OCI-M1 (cell line): ENCODE measurements at places on chromosomes 16 and 17.

- no peak for DNase-seq
Observed at GRCh38 chr17:45361451-45361850, 44.6 kb upstream of the MAP3K14 start.

DNA sequence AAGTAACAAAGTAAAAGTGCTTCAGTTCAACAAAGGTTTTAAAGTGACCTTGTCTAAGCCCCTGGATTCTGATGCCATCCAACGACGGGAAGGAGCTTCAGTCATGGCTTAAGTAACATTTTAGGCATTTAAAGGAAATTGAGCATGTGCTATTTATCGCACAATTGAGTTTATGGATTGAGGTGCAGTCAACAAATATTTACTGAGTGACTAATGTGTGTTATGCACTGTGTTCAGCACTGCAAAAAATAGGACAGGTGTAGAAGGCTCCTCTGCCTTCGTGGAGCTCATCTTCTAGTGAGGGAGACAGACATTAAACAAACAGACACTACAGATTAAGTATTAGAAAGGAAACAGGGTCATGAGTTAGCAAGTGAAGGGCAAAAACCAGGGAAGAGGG, 12.5 kb downstream of the TMIGD1 start:
- DNase-seq = no peak

- DNase-seq = no peak
Observed at GRCh38 chr17:511001-511698, 158.5 kb upstream of the RPH3AL start.

- no peak for DNase-seq
Observed at GRCh38 chr17:1179112-1179817, 516 bp downstream of the ABR start.

DNA sequence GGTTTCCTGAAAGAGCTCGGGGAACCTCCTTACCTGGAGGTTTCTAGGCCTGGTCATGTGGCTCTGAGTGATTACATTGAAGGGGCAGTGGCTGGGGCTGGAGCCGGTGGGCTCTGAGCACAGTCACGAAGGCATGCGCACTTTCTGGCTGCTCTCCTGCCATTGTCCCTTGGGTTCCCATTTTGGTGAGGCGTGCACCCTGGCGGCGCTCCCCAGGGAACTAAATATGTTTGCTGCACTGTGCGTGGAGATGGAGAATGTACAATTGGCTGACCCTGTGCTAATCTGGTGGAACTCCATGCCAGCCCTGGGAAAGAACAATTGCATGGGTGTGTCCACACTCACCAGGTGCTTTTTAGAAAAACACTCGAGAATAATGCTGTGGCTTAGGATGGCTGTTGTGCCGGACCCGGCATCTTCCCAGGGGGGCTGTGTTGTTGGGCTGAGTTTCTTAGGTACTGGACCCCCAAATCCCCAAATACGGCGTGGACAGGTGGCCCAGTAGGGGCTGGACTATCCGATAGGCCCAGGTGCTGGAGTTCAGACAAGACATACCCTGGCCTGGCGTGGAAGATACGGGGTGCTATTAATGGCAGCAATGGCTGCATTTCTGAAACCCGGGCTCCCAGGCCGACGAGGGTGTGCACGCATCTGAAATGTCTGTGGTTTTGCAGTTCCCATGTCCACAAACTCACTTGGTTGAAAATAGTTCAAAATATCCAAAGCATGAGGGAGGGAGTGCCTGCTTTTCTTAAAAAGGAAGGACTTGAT, 230.5 kb downstream of the SEC14L1 start:
- peak; percentile 6 for DNase-seq

- no peak for DNase-seq
Observed at GRCh38 chr17:79835470-79835899, 3.8 kb downstream of the CBX4 start.

- DNase-seq = peak; percentile 39
Observed at GRCh38 chr16:47142821-47143676, 696 bp downstream of the NETO2 start.

DNA sequence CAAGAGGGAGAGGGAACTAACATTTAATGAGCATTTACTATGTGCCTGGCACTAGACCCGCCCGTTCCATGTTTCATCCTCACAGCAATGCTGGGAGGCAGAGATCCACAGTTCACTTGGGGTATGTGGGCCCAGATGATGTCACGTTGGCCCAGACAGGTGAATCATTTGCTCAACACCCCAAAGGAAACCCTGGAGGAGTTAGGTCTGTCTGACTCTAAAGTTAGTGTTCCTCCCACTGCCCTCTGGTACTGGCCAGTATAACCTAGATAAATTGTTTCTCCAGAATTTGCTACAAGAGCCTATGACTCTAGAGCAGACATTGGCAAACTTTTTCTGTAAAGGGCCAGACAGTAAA, 164.6 kb downstream of the VPS53 start:
- DNase-seq = no peak

DNA sequence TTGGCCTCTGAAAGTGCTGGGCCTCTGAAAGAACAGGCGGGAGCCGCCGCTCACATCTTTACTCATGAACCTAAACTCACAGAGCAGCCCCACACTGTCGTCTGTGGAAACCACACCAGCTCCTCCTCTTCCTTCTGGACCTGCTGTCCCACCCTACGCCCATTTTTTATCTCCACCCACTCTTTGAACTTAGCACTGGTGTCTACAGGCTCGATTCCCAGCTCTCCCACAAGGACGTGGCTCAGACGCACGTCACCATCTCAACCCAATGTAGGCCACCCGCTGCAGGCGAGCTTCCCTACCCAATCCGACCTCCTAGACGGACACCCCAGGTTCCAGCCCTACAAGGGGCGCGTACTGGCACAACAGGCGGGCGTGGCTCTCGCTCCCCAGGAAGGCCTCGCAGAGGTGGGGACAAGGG, 62.2 kb downstream of the NXN start:
- no peak for DNase-seq

DNA sequence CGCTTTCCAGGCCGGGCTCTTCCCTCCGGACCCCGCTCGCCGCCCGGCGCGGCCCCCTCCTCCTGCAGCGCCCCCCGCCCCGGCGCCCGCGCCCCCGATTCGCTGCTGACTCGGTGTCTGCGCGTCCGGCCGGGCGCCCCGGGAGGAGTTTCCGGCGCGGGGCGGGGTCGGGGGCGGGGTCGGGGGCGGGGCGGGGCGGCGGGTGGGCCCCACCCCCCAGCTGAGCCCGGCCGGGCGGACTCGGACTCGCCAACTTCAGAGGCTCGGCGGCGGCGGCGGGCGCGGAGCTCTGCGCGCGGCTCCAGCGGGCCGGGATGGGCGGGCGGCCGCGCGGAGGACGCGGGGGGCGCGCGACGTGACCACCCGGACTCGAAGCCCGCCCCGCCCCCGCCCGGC, at the start of gene METRNL:
METRNL (plus strand) TSS at position 258 of the 396 bp plus-strand sequence. CDS start 207 bp downstream, outside the sequence.
- peak; percentile 63 for DNase-seq

- peak; percentile 74 for DNase-seq
Observed at GRCh38 chr16:76303637-76304314, 26.6 kb downstream of the CNTNAP4 start.

DNA sequence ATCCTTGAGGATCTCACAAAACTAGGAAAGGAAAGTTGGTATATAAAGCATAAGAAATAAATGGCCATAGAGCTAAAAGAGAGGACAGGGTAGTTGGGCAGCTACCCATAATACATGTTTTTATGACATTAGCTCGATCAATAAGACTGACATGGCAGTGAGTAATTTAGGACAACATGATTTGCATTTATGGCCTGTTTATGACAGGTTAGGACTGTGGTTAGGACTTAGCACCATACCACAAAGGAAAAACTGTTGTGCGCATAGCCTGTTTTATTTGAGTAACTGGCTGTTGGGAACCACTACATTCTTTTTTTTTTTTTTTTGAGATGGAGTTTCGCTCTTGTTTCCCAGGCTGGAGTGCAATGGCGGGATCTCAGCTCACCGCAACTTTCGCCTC, 18.0 kb upstream of the TRIM37 start:
- DNase-seq = no peak

DNA sequence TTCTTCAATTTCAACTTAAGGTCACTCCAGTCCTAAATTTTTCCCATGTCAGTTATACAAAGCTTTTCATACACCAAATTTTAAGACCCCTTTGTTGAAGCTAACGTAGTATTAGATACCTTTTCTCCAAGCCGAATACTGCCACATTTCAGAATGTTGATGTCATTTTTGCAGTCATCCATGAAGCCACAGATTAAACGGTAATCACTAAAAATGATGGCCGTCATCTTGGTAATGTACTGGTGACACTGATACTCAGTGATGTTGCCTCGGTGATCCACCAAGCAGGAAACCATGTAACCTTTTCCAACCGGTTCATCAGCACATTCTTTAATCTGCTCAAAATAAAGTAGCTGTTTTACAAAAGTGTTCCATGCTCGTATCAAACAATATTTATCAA, 82.1 kb upstream of the CLEC18B start:
- DNase-seq = no peak

DNA sequence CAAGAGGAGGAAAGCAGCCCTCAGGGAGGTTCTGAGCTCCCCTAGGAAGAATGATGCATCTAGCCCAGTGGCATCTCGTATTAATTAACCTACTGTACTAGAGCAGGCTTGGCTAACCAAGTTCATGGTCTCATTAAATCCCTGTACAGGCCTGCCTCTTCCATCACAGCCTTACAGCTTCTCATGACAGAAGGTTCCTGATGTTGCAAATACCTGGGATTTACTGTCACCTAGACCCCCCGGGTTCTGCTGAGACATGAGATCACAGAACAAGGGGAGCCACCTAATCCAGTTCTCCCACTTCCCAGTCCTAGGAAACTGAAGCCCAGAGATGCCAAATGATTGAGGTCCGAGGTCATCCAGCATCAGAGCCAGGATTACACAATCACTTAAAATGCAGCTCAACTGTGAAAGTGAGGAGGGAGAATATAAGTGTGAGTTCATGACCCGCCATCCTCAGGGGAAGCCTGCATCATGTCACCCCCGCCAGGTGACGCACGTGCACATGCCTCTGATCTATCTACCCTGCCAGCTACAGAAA, 23.9 kb downstream of the ACLY start:
- no peak for DNase-seq

GRCh38 chr17:28105501-28105900, 63.0 kb downstream of the NLK start:
- peak; percentile 83 for DNase-seq

DNA sequence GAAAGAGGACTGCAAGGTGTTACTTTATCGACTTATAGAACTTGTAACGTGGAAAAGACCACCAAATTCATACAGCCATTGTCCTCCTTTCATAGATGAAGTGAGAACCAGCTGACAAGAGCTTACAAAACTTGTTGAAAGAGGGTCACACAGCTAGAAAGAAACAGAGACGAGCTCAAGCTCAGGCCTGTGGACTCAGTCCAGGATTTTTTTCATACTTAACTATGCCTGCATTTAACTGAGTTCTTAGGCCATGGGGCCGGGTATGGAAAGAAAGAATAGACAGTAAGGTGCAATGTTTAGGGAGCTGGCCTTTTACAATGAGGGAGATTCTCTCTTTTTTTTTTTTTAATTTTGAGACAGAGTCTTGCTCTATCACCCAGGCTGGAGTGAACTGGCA, 106.1 kb downstream of the ADAMTS18 start:
- DNase-seq = no peak

DNA sequence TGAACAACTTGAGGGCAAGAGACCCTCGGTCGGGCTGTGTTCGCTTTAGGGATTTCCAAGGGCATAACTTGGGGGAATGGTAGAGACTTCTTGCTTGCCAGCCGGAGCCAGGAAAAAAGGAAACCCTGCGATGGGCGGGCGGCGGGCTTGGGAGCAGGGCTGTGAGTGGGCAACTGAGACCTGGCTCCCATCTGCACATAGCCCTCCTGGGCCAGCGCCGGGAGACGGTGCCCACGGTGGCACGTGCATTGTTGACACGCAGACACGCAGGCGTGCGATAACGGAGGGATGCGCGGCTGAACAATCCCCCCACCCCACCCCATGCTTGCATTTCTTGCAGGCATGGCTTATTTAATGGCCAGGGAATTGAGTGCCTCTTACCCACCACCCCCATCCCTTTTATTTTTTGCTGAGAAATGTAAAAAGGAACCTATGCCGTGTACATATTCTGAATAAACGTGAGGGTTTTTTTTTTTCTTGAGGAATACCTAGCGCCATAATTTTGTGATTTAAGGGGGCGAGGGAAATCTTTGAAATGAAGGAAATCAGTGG, 17.1 kb upstream of the ZFHX3 start:
- no peak for DNase-seq

GRCh38 chr16:86059253-86060171, 160.6 kb downstream of the IRF8 start:
- DNase-seq = no peak

DNA sequence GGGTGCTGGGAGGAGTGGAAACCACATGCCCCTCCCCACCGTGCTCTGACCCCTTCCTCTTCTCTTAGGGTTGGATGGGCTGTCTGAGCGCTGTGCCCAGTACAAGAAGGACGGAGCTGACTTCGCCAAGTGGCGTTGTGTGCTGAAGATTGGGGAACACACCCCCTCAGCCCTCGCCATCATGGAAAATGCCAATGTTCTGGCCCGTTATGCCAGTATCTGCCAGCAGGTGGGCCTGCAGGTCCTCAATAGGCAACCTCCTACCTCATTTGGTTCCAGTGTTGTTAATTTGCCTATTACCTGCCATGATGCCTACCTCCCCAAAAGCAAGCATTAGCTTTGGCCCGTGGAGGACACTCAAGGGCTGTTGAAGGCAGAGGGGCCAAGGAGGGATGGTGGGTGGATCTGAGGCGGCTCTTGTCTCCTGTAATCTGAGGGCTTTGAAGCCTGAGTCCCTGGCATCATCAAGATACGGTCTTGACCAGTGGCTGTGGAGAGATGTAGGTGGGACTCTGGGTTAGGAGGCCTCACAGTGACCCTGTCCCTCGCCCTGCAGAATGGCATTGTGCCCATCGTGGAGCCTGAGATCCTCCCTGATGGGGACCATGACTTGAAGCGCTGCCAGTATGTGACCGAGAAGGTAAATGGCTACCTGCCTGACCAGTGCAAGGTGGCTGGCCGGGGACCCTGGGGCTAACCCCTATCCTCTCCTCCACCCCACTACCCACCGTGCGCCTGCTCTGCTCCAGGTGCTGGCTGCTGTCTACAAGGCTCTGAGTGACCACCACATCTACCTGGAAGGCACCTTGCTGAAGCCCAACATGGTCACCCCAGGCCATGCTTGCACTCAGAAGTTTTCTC, 3.4 kb downstream of the ALDOA start:
- DNase-seq = peak; percentile 43
